ENCODE measurements at places on chromosomes 2 and 18. TPM values are rescaled to one million over a fixed set of nuclear protein-coding genes. Genes with fewer than 3 reads are reported as not detected.

GRCh38 chr2:232196802-232197201, 181.7 kb upstream of the ALPP start:
- DNase-seq = no peak

- no peak for DNase-seq
Observed at GRCh38 chr2:97788986-97789644, 75.7 kb downstream of the ZAP70 start.

DNA sequence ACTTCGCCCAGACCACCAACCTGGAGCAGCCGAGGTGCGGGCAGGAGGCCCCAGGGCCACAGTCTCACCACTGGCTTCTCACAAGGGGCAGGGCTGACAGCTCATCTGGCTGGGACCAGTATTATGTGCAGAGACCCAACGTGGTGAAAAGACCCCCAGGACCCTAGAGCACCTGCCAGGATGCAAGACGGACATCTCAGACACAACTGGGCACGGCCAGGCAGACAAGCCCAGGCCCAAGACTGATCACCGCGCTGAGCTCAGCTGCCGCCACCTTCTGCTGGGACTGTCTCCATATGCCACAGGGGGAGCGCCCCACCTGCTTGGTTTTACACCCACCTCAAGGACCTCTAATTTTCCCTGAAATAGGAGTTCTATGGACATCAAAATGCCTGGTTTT, 23.2 kb downstream of the HDAC4 start:
- DNase-seq = no peak

DNA sequence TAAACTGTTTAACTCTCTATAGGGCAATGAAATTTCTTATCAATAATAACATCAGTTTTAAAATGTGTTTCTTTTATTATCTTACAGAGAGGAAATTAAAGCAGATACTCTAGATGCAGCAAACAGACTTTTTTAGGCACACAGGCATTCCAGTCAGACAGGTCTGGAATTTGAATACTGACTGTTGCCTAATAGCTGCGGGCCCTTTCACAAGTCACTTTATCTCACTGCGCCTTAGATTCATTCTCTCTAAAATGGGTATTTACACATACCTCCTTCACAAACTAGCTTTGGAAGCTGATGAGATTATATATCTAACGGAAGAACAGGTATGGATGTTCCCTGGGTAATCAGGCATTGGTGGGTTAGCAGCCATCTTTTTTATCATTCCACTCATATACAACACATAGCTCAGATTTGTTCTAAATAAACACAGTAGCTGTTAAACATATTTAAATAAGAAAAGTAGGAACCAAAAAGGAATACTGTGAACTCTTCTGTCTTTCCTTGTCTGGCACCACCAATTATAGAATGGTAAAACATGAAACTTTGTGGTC, 104.2 kb downstream of the LRP2 start:
- no peak for DNase-seq

DNA sequence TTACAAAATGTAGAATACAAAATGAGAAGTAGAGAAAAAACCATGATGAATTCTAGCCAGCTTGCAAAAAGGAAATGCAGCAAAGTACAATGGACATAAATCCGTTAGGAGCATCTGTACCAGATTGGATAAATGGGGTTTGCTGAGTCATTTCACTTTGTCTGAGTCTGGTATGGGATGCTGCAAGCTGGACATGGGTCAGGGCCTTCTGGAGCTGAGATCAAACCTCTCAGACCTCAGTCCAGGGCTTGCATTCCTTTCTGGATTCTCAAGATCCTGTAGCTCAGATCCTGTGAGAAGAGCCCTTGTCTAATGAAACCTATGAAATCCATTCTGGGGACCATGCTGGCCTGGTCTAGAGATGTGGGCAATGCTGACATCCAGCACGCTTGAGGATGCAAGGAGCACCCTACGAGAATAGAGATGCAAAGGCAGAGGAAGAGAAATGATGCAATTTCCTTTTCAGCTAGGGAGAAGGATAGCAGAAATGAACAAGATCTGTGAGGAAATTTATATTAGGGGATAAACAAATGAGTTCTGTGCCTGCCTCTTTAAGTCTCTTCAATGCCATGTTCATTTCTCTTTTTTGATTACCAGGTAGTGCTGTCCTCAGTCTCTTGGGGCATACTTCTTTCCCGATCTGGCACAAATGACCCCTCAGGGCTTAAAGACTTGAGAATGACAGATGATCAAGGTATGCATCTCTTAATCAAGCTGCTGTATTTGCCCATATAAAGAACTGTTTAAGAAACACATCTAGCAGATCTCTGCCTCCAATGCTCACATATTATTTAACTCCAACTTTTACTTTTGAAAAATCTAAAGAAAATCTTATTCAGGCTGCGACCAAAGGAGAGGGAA, 230.4 kb downstream of the MEIS1 start:
- peak; percentile 29 for DNase-seq

DNA sequence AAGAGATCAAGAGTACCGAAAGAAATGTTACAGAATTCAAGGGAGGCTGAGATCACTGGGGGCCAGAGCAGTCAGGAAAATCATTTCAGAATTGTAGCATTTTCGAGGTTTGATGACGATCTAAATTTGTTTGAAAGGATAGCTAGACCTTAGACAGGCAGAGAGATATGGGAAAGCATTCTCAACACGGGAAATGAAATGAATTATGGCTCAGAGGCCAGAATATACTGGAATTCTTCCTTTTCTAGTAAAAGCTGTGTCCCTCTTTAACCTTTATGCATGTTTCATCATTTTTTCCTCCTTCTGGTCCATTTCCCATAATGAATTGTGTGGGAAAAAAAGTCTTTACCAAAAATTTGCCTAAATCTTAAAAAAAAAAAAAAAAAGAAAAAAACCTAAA, 78.8 kb downstream of the NABP1 start:
- peak; percentile 45 for DNase-seq

DNA sequence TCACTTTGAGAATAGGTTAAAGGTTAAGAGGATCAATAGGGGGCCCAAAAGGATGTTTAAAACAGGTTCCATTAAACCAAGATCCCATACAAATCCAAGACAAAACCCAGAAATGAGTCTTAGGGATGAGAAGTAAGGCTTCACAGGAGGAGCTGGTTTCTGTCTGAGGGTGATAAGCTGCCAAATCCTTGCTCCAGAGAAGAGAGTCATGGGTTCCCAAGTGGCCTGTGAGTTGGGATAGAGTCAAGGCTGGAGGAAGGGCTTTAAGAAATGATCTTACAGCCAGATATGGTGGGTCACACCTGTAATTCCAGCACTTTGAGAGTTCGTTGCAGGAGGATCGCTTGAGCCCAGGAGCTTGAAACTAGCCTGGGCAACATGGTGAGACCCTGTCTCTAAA, 40.2 kb upstream of the LCLAT1 start:
- peak; percentile 25 for DNase-seq

DNA sequence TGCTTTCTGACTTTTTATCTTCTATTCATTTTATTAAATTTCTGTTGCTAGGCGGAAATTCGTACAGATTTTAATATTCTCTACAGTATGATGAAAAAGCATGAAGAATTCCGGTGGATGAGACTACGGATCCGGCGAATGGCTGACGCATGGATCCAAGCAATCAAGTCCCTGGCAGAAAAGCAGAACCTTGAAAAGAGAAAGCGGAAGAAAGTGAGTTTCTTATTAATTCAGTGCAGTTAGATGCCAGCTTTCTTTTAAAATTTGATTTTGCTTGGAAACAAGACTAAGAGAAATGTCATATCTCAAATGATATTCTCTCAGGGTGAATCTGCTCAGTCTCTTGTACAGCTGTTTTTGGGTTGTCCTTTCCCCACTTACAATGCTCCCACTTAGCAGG, 84.3 kb downstream of the MGAT5 start:
- peak; percentile 22 for DNase-seq

GRCh38 chr2:9329497-9329896, 93.8 kb downstream of the ITGB1BP1 start:
- DNase-seq = no peak

GRCh38 chr2:221573430-221574230, 1.5 kb upstream of the EPHA4 start:
- DNase-seq = peak; percentile 70

DNA sequence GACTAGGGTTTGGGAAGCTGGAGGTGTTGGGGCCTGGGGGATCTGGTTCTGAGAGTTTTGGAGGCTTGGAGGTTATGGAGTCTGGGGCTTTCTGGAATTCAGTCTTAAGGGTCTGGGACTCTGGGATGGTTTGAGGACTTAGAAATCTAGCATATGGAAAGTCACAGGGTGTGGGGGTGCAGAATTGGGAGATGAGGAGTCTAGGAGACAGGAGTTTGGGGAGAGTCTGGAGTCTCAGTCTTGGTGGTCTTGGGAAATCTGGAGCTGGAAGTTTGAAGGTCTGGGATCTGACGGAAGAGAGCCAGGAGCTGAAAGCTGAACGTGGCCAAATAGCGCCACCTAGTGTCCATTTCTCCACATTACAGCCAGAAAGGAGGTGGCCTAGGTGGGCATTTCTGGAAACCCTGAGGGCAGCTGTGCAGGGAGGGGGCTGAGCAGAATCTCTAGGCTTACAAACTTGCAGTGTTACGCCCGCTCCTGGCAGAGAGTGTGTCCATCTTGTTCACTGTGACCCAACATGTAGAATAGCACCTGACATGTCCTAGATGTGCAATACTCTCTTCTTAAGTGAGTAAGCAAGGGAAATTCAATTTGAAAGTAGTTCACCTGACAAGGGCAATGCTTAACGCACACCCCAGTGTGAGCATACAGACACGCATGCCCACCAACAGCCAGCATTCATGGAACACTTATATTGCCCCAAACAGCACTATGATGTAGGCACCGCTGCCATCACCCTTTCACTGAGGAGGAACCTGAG, 204.8 kb downstream of the TFCP2L1 start:
- peak; percentile 65 for DNase-seq

GRCh38 chr18:31684279-31685096, at the start of gene B4GALT6:
B4GALT6 (minus strand) TSS chr18:31684581; CDS start chr18:31684426, 155 bp downstream.
- DNase-seq = no peak

GRCh38 chr2:206442833-206443734, at the start of gene ADAM23:
ADAM23 (plus strand) TSS chr2:206443532; CDS start chr2:206443867, 335 bp downstream.
- DNase-seq = peak; percentile 49

- DNase-seq = peak; percentile 19
Observed at GRCh38 chr2:198045227-198045626, 240.8 kb downstream of the PLCL1 start.

DNA sequence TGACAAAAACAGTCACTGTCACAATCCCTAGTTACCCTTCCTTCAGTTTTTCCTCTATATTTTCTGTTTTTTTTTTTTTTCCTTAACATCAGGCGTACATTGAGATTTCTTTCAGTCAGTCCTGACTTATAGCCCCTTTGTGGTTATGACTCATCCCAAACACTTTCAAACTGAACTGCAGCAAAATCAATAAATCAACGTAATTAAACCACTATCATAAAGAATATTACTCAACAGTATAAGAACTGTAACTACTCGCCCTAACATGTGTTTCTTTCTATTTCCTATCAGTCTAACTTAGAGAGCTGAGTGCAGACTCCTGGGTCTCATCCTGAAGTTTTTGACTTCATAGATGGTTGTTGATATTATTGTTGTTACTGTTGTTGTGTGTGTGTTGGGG, 523.5 kb downstream of the LRRTM4 start:
- no peak for DNase-seq

- no peak for DNase-seq
Observed at GRCh38 chr18:28504066-28504465, 327.1 kb upstream of the CDH2 start.

The SKA1 gene
- total RNA-seq = 3.0 TPM

The SPAG16 gene
- total RNA-seq = 35.2 TPM

The CENPA gene
- total RNA-seq = not detected

The LCT gene
- total RNA-seq = not detected

The BUB1 gene
- total RNA-seq = 5.9 TPM

The TNP1 gene
- not detected for total RNA-seq

Measured in fibroblast of the aortic adventitia (primary cell).